ENCODE measurements at places on chromosomes 6 and 20.

GRCh38 chr6:28480253-28480932 is 35.2 kb downstream of the GPX6 start:
- DNase-seq: no peak

GRCh38 chr6:11854408-11855165 is 76.0 kb upstream of the ADTRP start:
- DNase-seq: peak; percentile 23

DNA sequence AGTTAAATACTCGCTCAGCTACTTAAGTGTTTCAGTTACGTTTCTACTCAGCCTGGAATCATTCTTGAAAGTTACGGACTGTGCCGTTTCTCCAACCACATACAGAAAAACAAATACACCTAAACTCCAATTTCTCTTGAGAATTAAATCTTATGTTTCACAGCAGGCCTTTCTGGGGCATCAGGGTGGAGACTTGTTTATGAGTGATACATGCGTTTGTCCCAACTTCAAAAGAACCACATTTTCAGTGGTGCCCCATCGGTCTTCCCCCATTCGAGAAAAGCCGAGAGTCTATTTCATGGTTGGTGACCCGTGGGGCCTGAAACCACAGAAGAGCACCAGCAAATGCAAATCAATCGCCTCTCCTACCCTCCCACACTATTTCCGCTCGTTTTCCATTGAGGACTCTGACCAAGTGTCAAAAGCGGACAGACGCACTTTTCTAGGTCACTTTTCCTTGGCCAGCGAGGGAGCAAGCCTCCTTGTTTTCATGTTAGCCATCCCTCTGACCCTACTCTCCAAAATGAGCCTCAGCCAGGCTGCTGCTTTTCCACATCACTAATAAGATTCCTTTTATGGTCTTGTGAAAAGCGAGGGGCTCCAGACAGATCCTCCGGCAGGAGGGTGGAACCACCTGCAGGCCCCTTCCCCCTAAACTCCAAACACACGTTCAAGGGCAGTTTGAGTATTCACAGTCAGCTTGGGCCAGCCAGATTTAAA is 3.1 kb downstream of the JAG1 start:
- DNase-seq: peak; percentile 58

DNA sequence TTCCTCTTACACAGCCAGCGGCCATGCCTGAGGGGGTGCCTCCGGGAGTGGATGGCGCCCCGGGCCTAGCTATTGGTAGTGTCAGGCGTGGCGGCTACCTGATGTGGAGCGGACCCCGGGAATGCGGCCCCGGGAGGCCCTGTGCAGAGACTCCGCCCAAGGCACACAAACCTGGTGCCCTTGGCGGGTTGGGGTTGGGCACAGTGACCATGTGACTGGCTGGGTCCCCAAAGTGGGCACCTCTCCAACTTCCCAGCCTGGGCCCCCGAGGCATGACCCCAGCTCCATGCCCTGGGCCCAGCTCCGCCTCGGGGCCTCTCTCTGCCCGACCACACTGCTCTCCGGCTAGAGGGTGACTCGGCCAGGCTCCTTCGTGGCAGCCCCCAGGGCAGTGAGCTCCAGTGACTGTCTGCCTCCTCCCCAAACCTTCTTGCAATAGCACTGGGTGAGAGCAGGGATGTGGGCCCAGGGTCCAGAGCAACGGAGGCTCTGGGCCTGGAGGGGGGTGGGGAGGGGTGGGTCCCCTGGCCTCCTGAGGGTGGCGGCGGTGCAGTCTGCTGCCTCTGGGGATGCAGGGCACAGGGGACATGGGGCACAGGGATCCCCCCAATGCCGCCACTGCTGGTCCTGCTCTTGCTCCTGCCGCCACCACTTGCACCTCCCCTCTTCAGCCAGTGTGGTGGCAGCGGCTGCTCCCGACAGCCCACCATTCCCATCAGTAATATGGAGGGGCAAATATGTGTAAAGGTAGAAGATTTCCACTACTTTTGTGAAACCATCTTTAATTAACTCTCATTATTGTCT is 942.9 kb upstream of the EPHA7 start:
- no peak for DNase-seq

- no peak for DNase-seq
These were observed 17.2 kb downstream of the CARMIL1 start for GRCh38 chr6:25296217-25296905.

DNA sequence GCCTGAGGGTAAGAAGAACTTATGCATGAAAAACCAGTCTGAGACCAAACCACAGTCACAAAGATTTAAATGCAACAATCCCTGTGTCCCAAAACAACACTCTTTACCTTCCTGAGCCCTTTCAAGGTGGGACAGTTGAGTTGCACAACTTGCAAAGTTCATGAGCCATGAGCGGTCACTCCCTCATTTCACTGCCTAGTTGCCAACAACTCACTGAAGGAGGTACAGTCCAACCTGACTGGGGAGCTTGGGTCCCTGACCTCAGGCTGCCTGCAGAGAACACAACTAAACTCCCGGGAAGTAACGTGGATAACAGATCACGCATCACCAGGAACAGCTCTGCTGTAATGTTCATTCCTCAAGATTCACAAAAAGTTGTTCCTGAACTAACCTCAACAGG is 69.4 kb downstream of the MBOAT1 start:
- no peak for DNase-seq

- no peak for DNase-seq
These were observed 101.4 kb downstream of the BMP2 start for GRCh38 chr20:6868861-6869260.

GRCh38 chr6:6152060-6152459 is 145.3 kb upstream of the NRN1 start:
- no peak for DNase-seq

DNA sequence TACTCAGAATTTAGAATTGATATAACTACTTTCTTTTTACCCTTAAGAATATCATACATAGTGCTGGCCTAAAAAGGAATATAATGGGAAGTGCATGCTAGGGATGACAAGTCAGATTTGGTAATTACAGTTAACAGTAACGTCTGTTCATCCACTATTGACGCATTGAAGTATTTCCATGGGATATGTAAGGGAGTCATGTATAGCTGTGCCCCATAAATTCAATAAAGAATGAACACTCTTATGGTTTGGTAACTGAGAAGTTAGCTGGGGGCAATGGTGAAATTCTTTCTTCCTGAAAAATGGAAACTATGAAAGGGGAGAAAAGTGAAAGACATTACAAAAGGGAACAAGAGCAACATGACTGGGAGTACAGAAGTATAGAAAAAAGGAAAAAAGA is 2.6 kb upstream of the COL19A1 start:
- no peak for DNase-seq

GRCh38 chr20:13340088-13340487 is 119.0 kb downstream of the ISM1 start:
- no peak for DNase-seq
